Body of pancreas (tissue), 4 donors: ENCODE measurements at places on chromosomes 12 and 14. TPM values are rescaled to one million over a fixed set of nuclear protein-coding genes. Genes with fewer than 3 reads are reported as not detected.

C12orf56 gene
- total RNA-seq = not detected

GRCh38 chr12:121072147-121072546 lies 33.1 kb upstream of the OASL start:
- no peak for DNase-seq

DNA sequence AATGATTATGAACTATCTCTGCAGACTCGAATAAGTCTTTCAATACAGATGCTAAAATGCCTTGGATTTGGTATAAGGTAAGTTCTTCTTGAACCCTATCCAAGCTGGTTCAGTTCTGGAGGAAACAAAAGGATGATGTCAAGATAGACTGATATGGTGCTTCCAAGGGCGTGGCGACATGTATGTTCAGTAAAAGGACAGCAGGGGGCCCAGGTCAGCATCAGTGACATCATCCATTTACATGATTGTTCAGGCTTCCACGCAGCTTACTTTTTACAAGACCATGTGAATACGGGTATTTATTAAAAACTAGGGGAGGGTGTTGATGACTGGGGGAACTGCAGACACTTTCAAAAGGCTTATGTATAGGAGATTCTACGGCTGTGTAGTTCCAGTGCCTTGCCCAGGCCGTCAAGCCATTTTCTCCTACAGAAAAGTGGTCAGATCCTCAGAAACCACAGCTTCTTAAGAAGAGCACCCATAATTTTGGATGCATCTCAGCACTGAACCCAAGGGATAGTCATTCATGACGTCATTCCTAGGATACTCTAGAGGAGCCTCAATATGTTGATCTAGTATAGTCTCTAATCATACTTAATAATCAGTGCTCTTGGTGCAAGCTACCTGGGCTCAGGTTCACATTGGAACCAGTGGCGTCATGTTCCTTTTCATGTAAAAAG lies 527.7 kb downstream of the FUT8 start:
- no peak for DNase-seq

DNA sequence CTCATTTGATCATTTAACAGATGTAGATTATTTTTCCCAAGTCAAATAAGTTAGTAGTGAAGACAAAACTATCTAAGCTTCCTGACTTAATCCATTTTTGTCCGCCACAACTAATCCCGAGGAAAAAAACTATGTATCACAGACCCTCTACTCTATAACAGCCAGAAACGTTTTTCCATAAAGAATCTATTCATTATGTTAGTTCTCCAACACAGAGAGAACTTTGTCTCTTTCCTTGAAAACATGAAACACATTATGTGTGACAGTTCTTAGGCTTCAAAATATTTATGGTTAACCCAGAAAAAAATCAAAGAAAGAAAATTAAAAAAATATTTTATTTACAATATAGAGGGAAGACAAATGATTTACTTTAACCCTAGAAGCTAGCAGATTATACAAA lies 100.1 kb downstream of the PLEKHG7 start:
- no peak for DNase-seq

GRCh38 chr12:118120579-118121363 lies 15.2 kb upstream of the PEBP1 start:
- peak; percentile 85 for DNase-seq

GRCh38 chr12:89507015-89507824 lies 17.4 kb downstream of the GALNT4 start:
- peak; percentile 52 for DNase-seq

DNA sequence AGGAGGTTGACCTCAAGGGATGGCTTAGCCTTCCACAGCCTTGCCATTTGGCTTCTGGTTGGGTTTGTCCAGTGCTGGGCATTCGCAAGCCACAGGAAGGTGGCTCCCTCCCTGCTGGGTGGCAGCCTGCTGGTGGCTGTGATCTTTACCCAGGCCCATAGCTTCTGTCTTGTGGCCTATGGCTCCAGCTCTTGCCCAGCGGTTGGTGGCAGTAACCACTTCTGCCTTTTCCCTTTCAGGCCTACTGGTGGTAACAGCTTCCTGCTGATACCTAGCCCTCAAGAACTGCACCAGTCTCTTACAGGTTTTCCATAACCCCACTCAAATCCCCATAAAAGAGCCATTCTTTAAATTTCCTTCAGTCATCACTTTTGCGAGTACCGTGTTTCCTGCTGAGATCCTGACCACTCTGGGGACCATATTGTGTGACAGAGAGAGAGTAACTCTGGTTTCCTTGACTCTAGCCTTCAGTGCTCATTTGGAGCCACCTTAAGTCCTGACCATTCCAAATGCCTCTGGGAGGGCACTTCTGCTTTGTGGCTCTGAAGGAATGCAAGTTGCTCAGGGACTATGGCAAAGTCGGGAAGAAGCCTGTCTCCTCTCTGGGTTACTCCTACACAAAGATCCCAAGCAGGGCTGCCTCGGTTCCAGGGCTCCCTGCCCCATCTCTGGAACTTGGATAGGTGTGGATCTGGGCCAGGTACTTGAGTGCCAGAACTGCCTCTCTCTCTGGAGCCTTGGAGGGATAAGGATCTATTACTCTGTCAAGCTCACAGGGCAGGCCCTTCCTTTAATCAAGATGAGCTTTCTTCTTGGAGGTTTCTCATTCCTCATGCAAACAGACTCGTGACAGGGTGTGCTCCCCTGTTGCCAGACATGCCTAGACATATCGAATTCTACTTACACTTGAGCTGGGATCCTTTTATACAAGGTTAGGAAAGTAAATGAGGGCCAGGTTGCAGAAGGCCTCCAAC lies 2.9 kb upstream of the NYNRIN start:
- no peak for DNase-seq

DNA sequence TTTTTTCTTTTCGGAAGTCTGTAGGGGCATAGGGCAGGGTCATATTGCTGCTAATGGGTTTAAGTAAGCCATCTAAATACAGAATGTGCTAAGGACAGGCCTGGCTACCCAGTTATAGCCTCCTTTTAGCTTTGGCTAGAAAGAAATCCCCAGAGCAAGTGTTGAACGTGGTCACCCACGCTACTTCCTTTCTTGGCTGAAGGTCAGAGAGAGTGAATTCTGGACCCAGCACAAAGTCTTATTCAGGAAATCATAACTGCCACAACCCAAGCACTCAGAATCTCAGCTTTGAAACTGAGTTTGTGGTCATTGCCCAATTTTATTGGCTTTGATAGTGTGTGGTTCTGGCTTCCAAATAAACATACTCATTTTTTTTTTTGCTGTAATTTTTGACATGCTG lies 542.1 kb upstream of the ATP2B1 start:
- DNase-seq = no peak

- no peak for DNase-seq
Measured at GRCh38 chr12:127150956-127151355, 1116.0 kb upstream of the TMEM132C start.

PSMA6 gene
- 43.1 TPM for total RNA-seq

DNA sequence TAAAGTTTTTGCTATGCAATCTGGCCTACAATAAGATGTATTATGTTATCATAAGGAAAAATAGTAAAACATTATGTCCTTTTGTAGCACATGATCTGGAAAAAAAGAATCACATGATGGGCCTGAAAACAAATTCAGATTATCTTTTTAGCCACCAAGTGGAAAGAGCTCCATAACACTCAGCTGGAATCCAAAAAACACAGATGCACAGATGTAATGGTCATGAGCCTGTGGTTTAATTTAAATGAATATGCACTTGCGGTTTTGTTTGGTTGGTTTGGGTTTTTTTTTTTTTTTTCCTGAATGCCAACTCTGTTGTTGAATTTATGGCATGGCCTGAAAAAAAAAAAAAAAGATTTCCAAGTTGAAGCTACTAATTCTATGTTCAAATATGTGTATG lies 4.1 kb downstream of the KCNC2 start:
- no peak for DNase-seq

DNA sequence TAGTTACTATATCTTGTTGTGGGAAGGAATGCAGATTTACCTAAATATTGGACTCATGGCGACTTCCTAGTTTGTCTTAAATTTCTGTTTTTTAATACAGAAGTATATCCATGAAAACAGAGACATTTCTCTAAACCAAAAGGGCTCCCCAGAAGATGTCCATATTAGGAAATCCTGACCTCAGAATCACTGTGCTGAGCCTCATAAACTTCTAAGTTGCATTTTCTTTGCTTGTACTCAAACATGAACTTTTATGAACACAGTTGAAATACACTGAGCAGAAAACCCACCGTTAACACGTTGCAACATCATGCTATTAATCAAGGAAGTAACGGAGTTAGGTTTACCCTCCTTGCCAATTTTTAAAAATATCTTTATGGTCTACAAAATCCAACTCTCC lies 42.9 kb upstream of the NR2C1 start:
- DNase-seq = no peak

GRCh38 chr12:4984971-4985370 lies 58.7 kb upstream of the KCNA5 start:
- DNase-seq = no peak

AREL1 gene
- 21.1 TPM for total RNA-seq

GRCh38 chr14:45091710-45092109 lies 7.8 kb downstream of the PRPF39 start:
- no peak for DNase-seq

GRCh38 chr12:79016181-79016580 lies 151.6 kb downstream of the SYT1 start:
- no peak for DNase-seq

- no peak for DNase-seq
Measured at GRCh38 chr14:93811676-93812075, 23.4 kb upstream of the PRIMA1 start.

ZDHHC22 gene
- not detected for total RNA-seq

SERPINA9 gene
- total RNA-seq = not detected

- no peak for DNase-seq
Measured at GRCh38 chr14:54440037-54440436, 1.1 kb downstream of the CNIH1 start.

FZD10 gene
- under 0.01 TPM for total RNA-seq

GRCh38 chr12:79547735-79548609 lies 142.8 kb downstream of the PAWR start:
- peak; percentile 56 for DNase-seq

GRCh38 chr12:131613678-131614077 lies 97.2 kb upstream of the SFSWAP start:
- no peak for DNase-seq

DNA sequence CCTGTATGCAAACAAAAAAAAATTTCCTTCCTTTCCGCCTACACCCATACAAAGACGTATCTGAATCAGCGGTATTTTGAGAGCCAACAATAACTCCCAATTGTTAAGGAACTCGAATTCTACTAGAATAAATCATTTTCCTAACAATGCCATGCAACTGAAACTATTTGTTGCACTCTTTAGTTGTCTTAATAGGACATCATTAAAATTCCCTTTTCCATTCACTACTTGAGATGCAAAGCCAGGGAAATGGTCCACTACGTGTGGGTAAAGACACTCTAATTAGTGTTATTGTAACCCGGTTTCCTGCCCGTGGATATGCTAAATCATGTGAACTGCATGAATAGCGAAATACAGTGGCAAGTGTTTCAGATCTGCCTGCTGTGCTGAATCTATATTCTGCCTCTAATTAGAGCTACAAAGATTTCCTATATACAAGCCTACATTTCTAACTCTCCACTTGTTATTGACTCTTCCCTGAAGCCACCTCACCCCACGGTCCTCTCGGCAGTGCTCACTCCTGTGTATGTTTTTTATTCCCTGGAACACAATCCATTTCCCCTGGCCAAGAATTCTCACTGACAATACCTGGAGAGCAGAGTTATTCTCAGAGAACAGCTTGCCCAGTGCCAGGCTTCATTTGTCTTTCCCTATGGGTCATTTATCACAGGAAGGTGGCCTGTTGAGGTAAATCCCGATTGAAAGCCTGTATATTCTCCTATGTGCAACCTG lies 168.3 kb downstream of the PAWR start:
- no peak for DNase-seq

GRCh38 chr14:51821822-51822221 lies 38.6 kb upstream of the GNG2 start:
- no peak for DNase-seq

GRCh38 chr12:113271853-113272561 lies 50.7 kb downstream of the TPCN1 start:
- DNase-seq = peak; percentile 90

DNA sequence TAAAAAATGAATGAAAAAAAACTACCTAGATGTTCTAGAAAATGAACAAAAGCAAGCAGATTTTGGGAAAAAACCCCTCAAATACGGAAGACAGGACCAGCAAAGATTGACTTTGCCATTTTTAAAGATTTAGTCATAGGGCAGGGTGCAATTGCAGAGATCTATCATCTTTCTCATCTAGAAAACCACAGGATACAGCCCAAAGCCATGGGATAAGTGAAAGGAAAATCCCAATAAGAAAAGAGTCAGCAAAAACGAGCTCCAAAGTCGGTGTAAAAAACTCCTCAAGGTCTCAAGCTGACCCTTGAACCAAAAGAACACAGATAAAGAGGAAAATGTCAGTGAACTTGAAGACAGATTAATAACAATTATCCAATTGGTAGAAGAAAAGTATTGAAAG lies 28.0 kb downstream of the CEP290 start:
- DNase-seq = no peak

- no peak for DNase-seq
Measured at GRCh38 chr14:89504091-89504490, 87.1 kb upstream of the FOXN3 start.

GRCh38 chr12:728781-729180 lies 23.6 kb upstream of the WNK1 start:
- no peak for DNase-seq

LPCAT3 gene
- 39.6 TPM for total RNA-seq

DDX55 gene
- total RNA-seq = 16.1 TPM

DNA sequence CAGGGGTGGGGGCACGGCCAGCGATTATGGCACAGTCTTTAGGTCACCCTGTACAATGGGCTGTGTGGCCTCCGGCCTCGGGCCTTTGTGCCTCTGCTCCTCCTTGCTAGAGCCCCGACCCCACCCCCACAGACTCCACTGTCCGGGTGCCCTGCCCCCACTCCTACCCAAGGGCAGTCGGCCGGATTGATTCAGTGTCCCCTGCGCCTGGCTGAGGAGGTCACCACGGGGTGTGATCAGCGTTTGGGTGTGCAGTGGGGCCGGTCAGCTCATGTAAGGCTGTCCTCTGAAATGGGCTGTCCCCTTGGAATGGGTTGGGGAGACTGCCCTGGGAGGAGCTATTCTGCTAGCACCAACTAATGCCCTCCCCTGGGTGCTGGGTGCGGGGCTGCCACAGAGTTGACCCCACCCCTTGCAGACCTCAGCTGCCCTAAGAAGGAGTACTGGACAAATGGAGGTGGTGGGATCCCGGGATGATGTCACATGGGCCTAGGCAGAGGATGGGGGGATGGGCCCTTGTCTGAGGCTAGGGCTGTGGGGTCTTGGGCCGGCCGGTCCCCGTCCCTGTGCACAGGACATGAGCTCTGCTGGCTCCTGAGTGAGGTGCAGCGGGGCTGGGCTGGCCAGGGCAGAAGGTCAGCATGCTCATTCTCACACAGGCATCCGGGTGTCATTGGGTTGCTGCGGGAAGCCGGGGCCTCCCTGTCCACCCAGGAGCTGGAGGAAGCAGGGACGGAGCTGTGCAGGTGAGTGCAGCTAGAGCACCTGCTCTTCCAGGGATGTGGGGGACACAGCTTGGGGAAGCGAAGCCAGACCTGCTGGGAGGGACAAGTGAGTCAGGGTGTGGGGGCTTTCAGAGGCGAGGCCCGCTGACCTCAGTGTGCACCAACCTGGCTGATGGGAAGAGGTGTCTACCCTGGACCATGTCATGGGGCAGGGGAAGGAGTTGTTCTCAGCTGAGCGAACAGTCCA lies 23.4 kb downstream of the ASPG start:
- DNase-seq = no peak

TPPP2 gene
- 1.3 TPM for total RNA-seq

LRTM2 gene
- total RNA-seq = not detected

GRCh38 chr14:91252871-91253794 lies 8.6 kb upstream of the GPR68 start:
- no peak for DNase-seq

GRCh38 chr12:101670007-101670671 lies 27.3 kb upstream of the CHPT1 start:
- DNase-seq = peak; percentile 62
